ENCODE measurements at places on chromosomes 1 and 21.

GRCh38 chr1:93411000-93411399 lies 36.9 kb upstream of the FNBP1L start:
- no peak for DNase-seq

GRCh38 chr1:233868461-233868860 lies 36.0 kb upstream of the SLC35F3 start:
- DNase-seq = no peak

- DNase-seq = no peak
Observed at GRCh38 chr1:11535761-11536572, 57.0 kb downstream of the DISP3 start.

DNA sequence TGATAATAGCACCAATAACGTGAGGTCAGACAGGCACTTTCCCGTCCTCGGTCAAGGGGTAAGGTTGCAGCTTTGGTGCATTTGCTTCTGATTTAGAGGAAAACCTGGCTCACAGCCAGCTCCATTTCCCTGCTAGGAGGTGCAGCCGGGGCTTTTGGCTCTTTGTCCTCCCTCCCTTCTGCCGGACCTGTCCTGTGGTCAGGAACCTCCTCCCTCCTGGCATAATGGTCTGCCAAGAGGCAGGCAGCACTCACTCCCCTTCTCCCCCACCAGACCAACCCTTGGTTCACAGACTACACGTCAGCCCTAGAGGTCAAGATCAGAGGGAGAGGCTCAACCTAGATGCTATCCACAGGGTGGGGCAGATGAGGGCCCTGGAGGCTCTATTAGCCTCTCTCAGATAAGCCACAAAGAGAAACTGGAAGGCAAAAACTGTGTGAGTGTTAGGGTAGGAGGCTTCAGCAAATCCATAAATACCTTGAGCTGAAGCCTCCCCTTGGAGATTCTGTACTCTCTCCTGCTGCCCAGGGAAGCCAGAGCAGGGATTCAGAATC lies 64.8 kb downstream of the PLXNA2 start:
- no peak for DNase-seq

- DNase-seq = no peak
Observed at GRCh38 chr1:226003502-226004170, 4.5 kb upstream of the SDE2 start.

- no peak for DNase-seq
Observed at GRCh38 chr1:54949053-54949452, 31.4 kb upstream of the TMEM61 start.

DNA sequence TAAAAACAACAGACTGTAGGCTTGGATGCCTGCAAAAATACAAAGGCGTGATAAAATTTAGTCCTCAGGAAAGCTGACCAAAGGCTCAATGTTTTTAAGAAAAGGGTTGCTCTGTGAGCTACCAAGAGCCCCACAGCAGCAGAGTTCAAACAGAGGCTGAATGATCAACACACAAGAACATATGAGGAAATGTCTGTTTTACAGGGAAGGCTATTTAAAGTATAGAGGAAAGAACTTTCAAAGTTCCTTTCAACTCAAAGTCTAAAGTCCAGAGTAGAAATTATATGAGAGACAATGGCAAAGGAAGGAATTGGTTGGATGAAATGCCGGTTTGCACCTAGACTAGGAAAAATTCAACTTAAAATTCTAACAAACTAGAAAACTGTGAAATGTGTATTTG lies 8.6 kb downstream of the CLSTN1 start:
- DNase-seq = no peak

GRCh38 chr21:26405735-26406361 lies 167.2 kb downstream of the CYYR1 start:
- no peak for DNase-seq

- no peak for DNase-seq
Observed at GRCh38 chr1:72166426-72166825, 115.9 kb downstream of the NEGR1 start.

- no peak for DNase-seq
Observed at GRCh38 chr1:66945316-66945715, 20.5 kb downstream of the MIER1 start.

GRCh38 chr1:41169066-41169798 lies 72.9 kb downstream of the SCMH1 start:
- DNase-seq = no peak

DNA sequence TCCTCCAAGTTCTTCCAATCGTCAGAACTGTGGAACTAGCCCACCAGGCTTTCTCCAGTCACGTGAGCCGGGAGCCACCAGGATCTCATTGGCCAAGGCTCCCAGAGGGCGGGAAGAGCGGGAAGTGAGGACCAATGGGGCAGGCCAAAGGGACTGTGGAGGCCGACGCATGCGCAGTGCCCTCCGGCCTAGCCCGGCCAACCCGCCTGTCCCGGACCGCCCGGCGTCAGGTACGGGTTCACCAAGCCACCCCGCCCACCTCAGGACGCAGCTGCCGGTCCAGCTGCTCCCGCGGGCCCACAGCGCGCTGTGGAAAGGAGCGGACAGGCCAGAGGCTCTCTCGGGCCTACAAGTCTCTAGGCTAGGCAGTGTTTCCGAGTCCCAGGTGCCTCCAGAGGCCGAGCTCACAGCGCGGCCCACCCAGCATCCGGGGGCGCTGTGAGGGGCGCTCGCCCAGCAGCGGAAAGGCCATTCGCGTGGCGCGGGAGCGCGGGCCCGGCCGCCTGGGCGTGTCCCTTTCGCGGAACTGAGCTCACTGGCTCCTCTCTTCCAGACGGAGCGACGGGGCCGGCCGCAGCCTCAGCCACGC lies 10.9 kb downstream of the OR14I1 start:
- DNase-seq = no peak

- no peak for DNase-seq
Observed at GRCh38 chr1:112110031-112110430, 120.6 kb upstream of the KCND3 start.

DNA sequence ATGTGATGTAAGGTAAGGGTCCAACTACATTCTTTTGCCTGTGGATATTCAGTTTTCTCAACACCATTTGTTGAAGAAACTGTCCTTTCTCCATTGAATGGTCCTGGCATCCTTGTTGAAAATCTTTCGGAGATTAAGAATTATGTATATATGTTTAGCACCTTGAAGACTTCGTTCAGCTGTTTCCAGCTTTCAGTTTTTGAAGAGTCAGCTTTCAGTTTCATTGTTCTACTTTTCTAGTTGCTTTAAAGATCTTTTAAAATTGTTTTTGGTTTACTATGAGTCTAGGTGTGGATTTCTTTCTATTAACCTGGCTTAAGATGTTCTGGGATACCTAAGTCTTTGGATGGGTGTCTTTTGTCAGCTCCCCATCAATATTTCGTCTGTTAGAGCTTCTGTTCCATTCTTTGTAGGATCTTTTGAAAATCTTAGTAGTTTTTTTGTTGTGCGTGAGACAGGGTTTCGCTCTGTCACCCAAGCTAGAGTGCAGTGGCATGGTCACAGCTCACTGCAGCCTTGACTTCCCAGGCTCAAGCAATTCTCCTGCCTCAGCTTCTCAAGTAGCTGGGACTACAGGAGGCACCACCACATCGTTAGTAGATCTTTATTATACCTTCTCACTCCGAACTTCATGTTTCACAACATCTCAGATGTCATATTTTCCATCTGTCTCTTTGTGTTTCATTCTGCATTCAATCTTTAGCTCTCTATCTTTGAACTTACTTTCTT lies 353.5 kb upstream of the B3GALT2 start:
- DNase-seq = no peak

DNA sequence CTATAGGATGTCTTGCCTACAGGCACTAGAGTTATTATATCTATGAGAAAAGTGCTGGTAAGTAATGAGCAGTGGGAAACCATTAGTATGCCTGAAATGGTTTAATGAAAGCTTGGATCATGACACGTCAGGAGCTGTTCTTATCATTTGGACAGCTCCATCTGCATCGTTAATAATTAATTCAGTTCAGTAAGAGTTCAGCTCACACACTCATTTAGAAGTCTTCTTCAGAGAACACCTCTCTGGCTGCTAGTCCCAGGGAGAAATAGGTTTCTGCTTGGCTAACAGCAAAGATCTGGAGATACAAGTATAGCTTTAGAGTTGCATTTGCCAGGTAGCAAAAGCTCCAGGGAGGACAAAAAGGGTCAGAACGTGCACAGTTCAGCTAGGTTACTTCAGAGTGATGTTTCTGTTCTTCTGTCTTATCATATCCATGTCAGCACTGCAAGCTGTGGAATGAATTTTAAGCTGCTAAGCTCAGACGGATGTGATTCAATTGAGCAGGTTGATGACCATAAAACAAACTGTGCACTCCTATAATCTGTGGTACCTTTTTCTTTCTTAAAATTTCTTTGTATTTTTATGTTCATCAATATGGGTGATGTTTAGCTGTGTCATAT lies 173.6 kb downstream of the ADGRL2 start:
- DNase-seq = no peak

GRCh38 chr1:226641671-226642231 lies 93.2 kb downstream of the STUM start:
- DNase-seq = no peak

DNA sequence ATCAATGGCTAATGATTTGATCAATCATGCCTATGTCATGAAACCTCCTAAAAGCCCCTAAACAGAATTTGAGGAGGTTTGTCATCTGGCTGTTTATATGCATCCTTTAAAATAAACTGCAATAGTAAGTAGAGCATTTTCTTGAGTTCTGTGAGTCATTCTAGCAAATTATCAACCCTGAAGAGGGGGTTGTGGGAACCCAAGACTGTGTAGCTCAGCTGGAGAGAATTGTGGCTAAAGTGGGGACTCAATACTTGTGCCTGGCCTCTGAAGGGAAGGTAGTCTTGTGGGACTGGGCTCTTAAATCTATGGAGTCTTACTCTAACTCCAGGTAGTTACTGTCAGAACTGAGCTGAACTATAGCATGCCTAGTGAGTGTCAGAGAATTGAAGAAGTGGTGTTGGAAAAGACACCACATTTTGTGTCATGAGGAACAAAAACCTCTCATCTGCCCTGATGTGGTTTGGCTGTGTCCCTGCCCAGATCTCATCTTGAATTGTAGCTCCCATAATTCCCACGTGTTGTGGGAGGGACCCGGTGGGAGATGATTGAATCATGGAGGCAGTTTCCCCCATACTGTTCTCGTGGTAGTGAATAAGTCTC lies 402.4 kb downstream of the USH2A start:
- DNase-seq = no peak

DNA sequence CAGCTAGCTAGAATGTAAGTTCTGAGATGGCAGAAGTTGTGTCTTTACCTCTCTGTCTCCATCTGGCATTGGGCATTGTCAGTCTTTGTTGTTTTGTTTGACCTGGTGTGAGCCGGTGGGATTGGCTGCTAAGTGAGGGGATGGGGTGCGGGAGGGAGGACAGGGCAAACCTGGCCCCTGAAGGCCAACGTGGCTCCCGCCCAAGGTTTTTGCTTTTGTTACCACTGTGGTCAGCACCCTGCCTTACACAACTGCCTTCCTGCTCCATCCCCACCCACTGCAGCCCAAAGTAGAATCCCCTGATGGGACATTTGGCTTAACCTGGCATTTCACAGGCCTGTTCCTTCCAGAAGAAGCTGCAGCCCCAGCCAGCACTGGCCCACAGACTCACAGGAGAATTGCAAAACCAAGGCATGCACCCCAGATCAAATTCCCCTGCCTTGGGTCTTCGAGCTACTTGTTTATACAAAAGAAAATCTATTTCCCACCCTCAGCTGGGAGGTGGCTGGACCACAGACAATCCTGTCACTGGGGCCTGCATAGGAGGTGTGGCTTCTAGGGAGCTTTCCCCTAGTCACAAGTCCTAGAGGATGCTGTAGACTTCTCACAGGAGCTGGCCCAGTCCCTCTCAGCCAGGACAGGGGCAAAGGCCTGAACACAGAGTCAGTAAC lies 147.5 kb downstream of the TRABD2B start:
- DNase-seq = no peak

GRCh38 chr1:118101999-118102398 lies 83.0 kb downstream of the SPAG17 start:
- no peak for DNase-seq

- no peak for DNase-seq
Observed at GRCh38 chr1:8374812-8375211, 56.9 kb downstream of the SLC45A1 start.

DNA sequence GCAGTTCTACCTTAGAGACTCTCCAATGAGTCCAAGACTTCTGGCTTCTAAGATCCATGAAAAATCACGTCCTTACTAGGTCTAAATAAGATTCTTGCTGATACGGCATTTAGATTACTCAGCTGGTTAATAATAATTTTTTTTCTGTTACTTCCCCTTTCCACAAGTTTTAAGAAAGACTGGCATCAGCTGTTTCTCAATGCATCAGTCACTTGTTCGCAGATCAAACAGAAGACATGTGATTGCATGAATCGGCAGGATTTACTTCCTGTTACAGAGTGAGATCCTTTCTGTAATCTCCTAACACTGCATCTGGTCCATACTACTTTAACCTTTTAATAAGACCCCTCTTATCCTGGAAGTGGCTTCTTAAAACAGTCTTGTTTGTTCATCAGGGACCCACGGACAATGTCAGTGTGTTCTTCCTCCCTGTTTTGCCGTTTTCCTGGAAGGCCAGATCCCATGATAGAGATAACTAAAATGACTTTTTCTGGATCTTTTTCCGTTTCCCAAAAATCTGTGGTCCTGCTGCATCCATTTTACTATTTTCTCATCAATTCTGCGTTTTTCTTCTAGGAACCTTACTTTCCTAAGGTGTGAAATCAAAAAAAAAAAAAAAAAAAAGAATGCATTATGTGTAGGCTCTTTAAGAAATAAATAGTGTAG lies 6.1 kb downstream of the NPL start:
- no peak for DNase-seq

DNA sequence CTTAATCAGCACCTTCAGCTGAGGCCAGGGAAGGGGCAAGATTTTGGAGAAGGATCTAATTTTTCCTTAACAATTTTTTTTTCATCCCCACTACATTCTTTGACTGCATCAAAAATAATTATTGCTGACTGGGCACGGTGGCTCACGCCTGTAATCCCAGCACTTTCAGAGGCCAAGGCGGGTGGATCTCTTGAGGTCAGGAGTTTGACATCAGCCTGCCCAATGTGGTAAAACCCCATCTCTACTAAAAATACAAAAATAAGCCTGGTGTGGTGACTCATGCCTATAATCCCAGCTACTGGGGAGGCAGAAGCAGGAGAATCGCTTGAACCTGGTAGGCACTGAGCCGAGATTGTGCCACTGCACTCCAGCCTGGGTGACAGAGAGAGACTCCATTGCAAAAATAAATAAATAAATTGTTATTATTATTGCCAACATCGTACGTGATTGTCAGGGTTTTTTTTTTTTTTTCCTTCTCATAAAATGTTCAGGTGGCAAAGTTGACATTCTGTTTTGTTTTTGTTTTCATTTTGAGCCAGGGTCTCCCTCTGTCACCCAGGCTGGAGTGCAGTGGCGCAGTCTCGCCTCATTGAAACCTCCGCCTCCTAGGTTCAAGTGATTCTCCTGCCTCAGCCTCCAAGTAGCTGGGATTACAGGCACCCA lies 37.3 kb upstream of the MORC3 start:
- no peak for DNase-seq

- no peak for DNase-seq
Observed at GRCh38 chr1:58515794-58516401, 30.6 kb downstream of the OMA1 start.

GRCh38 chr1:193321242-193321840 lies 134.9 kb upstream of the B3GALT2 start:
- no peak for DNase-seq
